ENCODE measurements at places on chromosomes 5 and 9. TPM values are rescaled to one million over a fixed set of nuclear protein-coding genes. Genes with fewer than 3 reads are reported as not detected.

- DNase-seq = no peak
Observed at GRCh38 chr5:153713943-153714342, 223.5 kb downstream of the GRIA1 start.

- no peak for DNase-seq
Observed at GRCh38 chr9:126051446-126052130, 275.0 kb upstream of the MVB12B start.

GRCh38 chr5:137521246-137521645 lies 22.1 kb upstream of the SPOCK1 start:
- DNase-seq = no peak

The NR5A1 gene
- not detected for total RNA-seq

The SHB gene
- 12.5 TPM for total RNA-seq
